ENCODE measurements at places on chromosomes 7 and 10. TPM values are rescaled to one million over a fixed set of nuclear protein-coding genes. Genes with fewer than 3 reads are reported as not detected.

GRCh38 chr7:66741710-66742049, 1.1 kb downstream of the RABGEF1 start:
- no peaks in the 10 kb centered on the region for H3K36me3 ChIP-seq
- H3K27me3 ChIP-seq, result no peaks in the 10 kb centered on the region
- no peak for DNase-seq
- H3K4me1 ChIP-seq, result peaks cover 16% of the 10 kb centered on the region
- peak overlapping the region; percentile 90 for H3K27ac ChIP-seq

DNA sequence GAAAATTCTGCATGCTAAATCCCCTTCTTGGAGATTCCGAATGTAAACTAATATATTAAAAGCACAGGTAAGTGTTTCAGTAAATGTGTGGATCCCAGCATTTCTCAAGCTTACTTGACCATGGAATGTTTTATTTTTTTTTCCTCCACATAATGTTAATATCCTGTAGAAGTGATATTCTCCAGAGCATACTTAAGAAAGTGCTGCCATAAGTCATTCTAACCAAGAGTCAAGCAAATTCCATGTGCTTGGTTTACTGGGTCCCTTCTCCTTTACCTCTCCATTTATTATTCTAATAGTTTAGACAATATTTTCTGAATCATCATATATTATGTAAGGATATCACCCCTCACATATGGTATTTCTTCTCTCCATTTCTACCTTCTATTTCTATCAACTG, 266.9 kb upstream of the HPS1 start:
- no peak overlapping the region for H3K4me3 ChIP-seq
- H3K27ac ChIP-seq, result no peak overlapping the region
- DNase-seq, result no peak
- H3K27me3 ChIP-seq, result peaks cover 22% of the 10 kb centered on the region
- H3K36me3 ChIP-seq, result no peaks in the 10 kb centered on the region
- H3K4me1 ChIP-seq, result no peaks in the 10 kb centered on the region

GRCh38 chr7:8283968-8284367, 22.0 kb upstream of the ICA1 start:
- no peak overlapping the region for H3K4me3 ChIP-seq
- H3K27me3 ChIP-seq, result no peaks in the 10 kb centered on the region
- no peak overlapping the region for H3K27ac ChIP-seq
- H3K36me3 ChIP-seq, result no peaks in the 10 kb centered on the region
- no peak for DNase-seq

DNA sequence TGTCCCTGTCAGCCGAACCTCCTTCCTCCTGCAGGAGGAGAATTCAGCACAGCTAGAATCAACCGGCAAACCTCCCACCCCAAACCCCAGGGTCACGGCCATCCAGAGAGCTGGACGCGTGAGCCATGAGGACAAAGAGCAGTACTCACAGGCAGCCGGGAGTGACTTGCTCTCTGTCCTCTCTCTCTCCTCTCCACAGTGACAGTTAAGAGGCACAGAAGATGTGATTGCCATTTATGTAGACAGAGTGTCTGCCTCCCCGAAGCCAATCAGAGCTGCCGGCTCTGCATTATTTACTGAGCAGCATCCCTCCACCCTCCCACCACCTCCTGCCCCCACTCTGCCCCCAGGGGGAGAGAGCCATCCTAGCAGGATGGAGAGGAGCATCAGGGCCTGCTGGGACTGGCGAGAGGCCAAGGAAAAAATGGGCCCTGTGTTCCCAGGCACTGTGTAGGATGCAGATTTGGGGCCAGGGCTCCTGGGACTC, 4.3 kb downstream of the DDC start:
- H3K36me3 ChIP-seq, result no peaks in the 10 kb centered on the region
- H3K27ac ChIP-seq, result no peak overlapping the region
- DNase-seq, result no peak
- H3K4me1 ChIP-seq, result no peaks in the 10 kb centered on the region
- peaks cover 35% of the 10 kb centered on the region for H3K27me3 ChIP-seq

DNA sequence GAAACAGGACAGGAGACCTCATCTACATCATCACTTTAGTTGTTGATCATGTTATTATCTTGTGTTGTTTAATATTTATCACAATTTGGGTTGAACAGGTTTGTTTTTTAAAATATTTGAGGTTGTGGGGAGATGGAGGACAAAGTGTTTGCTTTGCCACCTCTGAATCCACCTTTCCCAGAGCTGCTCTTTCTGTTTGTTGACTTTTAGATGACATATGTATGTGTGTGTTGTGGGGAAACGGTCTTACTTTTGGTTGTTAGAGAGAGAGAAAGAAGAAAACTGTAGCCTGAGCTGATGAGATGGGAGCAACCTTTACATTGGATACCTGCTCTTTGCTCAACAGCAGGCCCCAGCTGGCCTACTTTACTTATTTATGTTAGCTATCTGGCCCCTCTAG, 19.0 kb upstream of the SLC16A12 start:
- H3K4me1 ChIP-seq, result peaks cover 20% of the 10 kb centered on the region
- DNase-seq, result no peak
- H3K36me3 ChIP-seq, result no peaks in the 10 kb centered on the region

GRCh38 chr10:50997461-50997860, 76.8 kb upstream of the PRKG1 start:
- peaks cover 7% of the 10 kb centered on the region for H3K27me3 ChIP-seq
- no peak for DNase-seq
- H3K4me1 ChIP-seq, result peaks cover 10% of the 10 kb centered on the region
- H3K36me3 ChIP-seq, result no peaks in the 10 kb centered on the region
- no peak overlapping the region for H3K27ac ChIP-seq

DNA sequence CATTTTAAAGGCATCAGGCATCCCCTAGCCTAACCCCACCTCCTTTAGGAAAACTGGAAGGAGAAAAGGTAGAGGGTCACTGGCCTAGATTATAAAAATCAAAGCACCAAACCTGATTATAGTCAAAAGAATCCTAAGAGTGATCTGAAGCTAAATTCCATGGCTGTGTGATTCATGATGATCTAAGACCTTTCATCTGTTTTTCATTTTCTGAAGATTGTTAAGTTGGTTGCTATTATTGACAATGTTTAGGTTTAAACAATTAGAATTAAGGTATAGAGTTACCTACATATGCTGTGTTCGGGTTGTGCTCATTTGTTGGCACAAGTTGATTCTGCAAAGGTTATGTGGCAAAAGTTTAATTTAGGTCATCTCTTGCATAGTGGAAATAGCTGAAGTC, 148.7 kb downstream of the BICC1 start:
- H3K4me1 ChIP-seq, result no peaks in the 10 kb centered on the region
- H3K36me3 ChIP-seq, result no peaks in the 10 kb centered on the region
- no peak overlapping the region for H3K4me3 ChIP-seq
- no peak for DNase-seq

DNA sequence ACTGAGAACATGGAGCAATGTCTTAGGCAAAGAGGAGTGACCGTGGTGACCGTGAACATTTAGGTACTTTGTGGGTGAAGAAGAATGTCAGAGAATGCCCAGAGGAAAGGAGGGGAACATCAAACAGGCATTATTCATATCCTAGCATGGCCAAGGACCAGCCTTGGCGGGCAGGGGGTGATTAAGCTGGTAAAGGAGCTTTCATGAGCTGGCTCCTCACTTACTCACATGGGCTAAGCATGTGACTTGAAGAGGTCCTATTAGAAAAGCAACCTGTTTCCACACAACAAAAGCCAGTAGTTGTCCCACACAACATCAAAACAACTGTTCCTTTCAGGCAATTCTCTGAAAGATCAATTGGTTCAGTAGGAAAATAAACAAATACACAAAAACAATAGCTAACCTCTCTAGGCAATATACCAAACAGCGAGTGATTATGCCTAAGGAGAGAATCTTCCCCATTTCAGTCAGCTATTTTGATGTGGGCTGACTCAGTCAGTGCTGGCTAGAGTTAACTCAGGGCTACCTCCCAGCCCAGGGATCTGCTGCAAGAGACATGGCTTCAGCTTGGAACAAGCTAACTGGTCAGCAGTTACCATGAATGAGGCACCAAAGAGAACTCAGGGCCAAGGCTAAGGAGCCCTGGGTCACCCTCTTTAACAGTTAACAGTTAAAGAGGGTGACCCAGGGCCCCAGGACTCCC, 283.5 kb downstream of the ARHGAP12 start:
- H3K36me3 ChIP-seq, result no peaks in the 10 kb centered on the region
- H3K27ac ChIP-seq, result no peak overlapping the region
- no peak overlapping the region for H3K4me3 ChIP-seq
- H3K27me3 ChIP-seq, result no peaks in the 10 kb centered on the region
- H3K4me1 ChIP-seq, result no peaks in the 10 kb centered on the region

DNA sequence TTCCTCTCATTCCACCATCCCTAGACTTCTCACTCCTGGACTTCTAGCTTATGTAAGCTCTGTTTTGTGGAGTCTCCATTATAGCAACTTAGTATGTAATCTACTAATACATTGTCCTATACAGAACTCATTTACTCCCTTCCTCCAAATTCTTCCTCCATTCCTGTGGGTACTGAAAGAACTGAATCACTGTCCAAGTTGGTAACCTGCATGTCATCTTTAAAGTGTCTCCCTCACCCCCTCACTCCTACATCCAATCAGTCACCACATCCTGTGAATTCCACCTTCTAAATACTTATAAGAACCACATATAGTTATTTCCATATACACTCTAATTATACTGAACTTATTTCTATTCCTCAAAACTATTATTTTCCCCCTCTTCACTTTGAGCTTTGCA, 20.3 kb downstream of the AASS start:
- H3K4me1 ChIP-seq, result no peaks in the 10 kb centered on the region
- H3K36me3 ChIP-seq, result no peaks in the 10 kb centered on the region
- no peak overlapping the region for H3K4me3 ChIP-seq
- H3K27ac ChIP-seq, result no peak overlapping the region

DNA sequence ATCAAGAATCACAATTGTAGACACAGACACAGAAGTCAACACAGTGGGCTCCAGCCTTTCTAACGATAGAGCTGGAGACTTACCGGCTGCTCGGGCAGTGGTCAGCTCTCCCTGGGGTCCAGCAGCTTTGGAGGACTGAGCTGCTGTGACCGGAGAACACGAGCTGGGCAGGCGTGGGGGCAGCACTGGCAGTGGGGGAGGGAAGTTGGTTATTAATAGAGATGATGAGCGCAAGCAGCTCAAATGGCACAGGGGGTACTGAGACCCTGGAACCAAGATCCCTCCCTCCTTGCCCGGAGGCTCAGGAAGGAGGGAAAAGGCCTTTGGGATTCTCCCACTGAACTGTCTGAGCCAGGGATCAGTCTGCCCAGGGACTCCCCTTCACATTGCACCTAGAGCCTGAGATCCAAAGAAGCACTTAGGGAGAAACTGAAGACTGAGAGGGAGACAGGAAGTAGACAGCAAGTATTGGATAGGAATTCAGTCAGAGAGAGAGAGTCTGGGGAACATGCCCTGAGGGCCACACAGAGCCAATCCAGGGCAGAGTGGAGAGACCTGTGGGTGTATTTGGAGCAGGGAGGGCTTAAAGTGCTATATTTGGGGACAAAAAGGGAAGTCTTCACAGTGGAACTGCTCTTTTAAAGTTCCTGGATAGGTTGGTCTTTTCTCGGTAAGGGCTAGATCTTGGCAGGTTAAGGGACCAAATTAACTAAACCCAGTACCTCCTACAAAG, at the start of gene MYOZ1:
TSS of gene MYOZ1 (minus strand) at position 147 of the 733 bp plus-strand sequence. CDS start 1,457 bp downstream, outside the sequence.
- H3K36me3 ChIP-seq, result no peaks in the 10 kb centered on the region
- H3K4me3 ChIP-seq, result no peak within 1 kb of the TSS
- no peaks in the 10 kb centered on the region for H3K4me1 ChIP-seq
- no peak within 1 kb of the TSS for H3K27ac ChIP-seq
- no peak for DNase-seq
- no peaks in the 10 kb centered on the region for H3K27me3 ChIP-seq

DNA sequence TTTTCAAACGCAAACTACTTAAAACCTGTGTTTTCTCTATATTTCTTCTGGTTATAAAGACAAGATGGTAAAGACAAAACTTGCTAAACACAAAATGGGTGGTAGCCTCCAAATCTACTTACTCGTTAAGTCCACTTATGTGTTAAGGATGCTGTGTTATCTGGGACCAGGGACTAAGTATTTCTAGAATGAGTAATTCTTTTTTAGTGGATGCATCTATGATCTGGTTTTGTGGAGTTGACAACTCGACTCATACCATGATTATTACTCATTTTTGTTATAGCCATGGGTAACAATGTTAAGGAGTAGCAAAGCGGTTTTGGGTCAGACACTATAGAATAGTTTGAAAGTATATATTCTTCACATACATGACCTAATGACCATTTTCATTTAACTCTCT, 239.5 kb upstream of the FOXP2 start:
- H3K27me3 ChIP-seq, result no peaks in the 10 kb centered on the region
- H3K27ac ChIP-seq, result no peak overlapping the region
- no peak overlapping the region for H3K4me3 ChIP-seq

Gene CNNM1
- not detected for total RNA-seq

Gene GCK
- 0.34 TPM for total RNA-seq

Gene BTBD16
- 0.27 TPM for total RNA-seq

Gene SPDYE5
- not detected for total RNA-seq

Gene PPP1R9A
- total RNA-seq, result 13.5 TPM
